Cerebellar nuclear complex (tissue), 1 donor: ENCODE measurements at places on chromosomes 4 and X.

GRCh38 chrX:118541482-118541881 is 45.9 kb downstream of the DOCK11 start:
- DNase-seq = no peak

DNA sequence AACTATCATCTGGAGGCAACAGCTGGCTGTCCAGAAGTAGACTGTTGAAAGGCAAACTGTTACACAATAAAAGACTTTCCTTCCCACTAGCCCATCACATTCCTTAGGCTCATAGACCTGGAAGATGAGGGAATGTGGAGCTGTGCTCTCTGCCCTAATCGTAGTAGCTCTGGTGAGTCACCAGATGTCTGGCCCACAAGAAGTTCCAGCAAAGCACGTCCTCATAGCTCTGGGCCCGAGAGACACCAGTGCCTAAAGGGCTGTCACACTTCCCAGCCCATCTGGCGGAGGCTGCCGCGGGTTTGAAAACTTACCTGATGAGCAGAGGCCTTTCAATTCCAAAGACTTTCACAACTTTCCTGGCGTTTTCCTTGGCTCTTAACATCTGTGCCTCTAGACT is 81.7 kb upstream of the STOX2 start:
- DNase-seq = no peak

DNA sequence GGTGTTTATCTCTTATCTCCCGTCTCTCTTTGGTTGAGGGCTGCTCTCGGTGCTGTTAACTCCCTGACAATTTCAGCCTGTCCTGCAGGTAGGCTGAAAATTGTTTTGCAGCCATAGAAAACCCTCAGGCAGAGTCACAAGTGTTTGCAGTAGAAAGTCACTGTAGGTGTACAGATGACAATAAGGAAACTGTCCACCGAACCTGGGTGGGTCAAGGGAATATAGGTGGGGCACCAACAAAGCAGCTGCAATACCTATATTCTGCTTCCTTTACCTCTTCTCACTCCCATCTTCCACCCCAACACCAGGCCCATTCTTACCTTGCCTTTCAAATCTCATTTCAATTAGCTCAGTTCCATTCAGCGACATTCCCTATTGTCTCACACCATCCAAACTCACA is 381.8 kb downstream of the PPP1R2C start:
- DNase-seq = no peak

GRCh38 chr4:189838821-189839497 is 101.7 kb upstream of the FRG1 start:
- DNase-seq = no peak

- DNase-seq = no peak
Measured at GRCh38 chrX:2577844-2578466, 77.2 kb upstream of the DHRSX start.

- no peak for DNase-seq
Measured at GRCh38 chrX:118862091-118862490, 38.5 kb downstream of the ZCCHC12 start.

DNA sequence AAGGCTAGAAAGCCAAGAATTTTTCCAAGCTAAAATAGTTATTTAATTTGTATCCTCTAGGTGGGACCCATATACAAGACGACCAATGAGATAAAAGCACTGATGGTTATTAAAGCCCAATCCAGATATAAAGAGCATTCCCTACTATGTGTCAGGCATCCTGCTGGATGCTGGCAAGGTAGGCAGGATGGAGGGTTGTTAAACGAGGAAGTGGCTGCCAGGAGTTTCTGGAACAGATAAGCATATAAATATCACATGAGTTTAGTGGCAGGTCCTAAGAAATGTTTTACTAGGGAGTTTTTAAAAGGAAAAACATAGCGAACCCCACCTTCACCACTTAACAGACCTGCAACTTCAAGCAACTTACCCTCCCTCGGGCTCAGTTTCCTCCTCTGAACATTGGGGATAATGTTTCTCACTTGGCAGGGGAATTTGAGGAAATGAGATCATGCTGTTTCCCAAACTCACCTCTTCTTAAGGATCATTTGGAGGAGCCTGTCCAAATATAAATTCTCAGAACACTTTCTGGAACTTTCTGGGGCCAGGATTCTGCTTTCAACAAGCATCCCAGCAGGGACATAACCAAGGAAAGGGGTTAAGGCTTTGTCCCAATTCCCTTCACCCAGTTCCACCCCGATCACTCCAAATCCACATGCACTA is 94.3 kb upstream of the LDB2 start:
- no peak for DNase-seq

DNA sequence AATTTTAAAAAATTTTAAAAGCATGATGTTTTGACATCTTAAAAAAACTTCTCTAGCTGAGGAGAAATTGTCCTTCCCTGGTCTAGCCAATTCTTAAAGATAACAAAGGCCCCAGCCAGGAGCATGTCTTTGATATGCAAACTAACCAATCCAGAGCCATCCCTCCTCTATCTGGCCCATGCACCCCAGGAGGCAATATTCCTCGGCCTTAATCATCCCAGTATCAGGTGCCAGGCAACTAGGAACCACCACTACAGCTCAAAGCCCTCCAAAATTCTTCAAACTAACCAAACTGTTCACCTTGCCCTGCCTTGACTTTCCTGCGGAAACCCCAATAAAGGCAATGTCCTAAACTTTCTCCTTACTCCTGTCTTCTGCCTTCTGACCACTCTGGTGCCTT is 97.8 kb upstream of the USP9X start:
- DNase-seq = no peak

GRCh38 chr4:108385076-108385475 is 216.3 kb upstream of the LEF1 start:
- DNase-seq = no peak

DNA sequence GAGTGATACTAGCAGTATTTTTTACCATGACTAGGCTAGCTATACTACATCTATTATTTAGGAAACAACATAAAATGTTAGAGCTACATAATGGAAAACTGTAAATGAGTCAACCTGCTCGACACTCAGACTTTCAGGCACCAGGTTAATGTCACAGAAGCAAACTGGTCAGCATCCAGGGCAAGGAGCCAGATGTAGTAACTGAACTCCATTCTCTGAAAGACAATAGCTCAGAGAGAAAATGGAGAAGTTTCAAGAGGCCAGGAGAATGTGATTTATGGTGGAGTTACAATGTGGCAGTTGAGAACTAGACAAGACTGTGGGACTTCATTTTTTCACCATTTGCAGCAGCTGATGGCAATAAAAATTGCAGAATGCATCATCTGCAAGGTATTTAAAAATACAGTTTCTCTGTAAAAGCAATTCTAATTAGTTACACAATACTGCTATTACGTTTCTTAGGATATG is 342.7 kb upstream of the PABPC4L start:
- no peak for DNase-seq

- DNase-seq = no peak
Measured at GRCh38 chrX:1491851-1492349, 39.2 kb upstream of the ASMTL start.

- no peak for DNase-seq
Measured at GRCh38 chr4:8739820-8740665, 131.6 kb downstream of the HMX1 start.

DNA sequence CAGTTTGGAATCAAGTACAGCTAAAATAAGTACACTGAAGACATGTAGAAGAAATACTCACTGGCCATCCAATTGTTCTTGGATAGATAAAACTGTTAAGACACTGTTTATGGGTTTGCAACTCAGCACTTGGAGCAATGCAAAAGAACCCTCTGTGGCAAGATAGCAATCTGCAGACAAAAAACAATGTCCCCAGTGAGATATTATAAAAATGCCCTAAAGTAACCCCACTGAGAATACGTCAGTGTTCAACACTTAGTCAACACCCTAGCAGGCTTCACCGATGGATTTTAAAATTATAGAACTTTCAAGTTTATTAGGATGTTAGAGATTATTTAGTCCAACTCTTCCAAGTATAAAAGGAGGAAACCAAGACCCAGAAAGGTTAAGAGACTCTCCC is 47.5 kb upstream of the NDP start:
- no peak for DNase-seq

DNA sequence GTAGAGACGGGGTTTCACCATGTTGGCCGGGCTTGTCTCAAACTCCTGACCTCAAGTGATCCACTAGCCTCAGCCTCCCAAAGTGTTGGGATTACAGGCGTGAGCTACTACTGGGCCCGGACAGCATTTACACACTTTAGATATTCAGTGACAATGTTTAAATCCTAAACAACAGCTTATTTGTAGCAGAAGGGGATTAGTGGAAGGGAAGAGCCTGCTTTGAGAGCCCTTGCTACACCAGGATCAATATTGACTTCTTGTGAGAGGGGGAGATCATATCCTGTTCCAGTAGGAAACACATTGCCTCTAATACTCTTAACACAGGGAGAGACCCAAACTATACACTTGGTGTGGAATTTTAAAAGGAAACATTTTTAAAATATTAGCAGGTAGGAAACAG is 7.1 kb downstream of the MGST2 start:
- DNase-seq = no peak

GRCh38 chr4:62960415-62960814 is 1448.8 kb downstream of the TECRL start:
- no peak for DNase-seq

- no peak for DNase-seq
Measured at GRCh38 chr4:73662709-73663546, 42.7 kb upstream of the RASSF6 start.

DNA sequence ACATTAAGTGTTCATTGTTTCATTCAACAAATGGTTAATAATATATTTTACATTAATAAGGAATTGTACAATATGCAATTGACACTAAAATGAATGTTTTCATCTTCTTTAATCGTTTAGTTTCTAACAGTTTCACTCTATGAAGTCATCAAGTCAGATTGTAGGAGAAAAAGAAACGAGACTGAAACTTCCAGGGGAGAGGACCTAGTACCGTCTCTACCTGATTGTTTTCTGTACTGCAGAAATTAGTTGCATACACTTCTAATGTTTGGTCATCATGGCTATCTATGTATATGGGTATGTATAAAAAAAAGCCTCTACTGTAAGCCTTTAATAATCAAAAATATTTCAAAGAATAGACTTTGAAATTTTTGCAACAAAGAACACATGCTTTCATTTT is 1350.9 kb downstream of the ARAP2 start:
- DNase-seq = no peak

GRCh38 chr4:102404431-102404969 is 59.2 kb upstream of the SLC39A8 start:
- no peak for DNase-seq

DNA sequence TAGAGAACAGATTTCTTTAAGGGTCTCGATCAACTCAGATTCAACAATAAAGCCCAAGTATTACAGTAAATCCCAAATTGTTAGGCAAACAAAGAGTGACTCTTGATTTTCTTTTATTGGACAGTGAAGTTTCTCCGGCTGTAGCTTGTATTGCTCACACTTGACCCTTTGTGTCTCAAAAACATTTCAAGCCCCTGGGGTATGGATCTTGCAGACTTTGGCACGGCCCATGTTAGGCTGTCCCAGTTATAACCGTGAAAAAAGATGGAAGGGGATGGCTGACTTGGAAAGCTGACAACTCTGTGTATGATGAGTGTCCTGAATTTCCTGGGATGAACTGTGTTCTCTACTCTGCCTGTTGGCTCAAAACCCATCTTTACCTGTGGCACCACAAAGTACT is 356.1 kb downstream of the SLITRK2 start:
- no peak for DNase-seq

GRCh38 chr4:108483079-108483478 is 137.3 kb upstream of the RPL34 start:
- no peak for DNase-seq

DNA sequence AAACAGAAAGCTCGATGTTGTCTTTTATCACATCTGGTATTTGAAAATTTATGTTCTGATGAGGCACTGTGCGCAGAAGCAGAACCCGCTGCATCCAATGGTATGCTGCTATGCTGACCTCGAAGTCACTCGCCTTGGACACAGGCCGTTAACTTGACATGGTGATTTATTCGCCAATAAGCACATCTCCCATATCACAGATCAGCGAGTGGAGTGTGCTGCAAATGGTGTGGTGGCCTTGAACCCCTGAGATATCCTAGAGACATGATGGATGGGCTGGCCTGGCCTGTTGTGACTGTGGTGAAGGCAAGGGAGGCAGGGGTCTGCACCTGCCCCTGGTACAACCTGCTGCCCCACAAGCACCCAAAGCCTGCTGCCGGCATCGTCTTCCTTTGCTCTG is 175.4 kb upstream of the FRG1 start:
- DNase-seq = no peak

- no peak for DNase-seq
Measured at GRCh38 chrX:18272222-18272621, 51.5 kb upstream of the BEND2 start.
